ENCODE measurements at places on chromosomes 5 and 9.

DNA sequence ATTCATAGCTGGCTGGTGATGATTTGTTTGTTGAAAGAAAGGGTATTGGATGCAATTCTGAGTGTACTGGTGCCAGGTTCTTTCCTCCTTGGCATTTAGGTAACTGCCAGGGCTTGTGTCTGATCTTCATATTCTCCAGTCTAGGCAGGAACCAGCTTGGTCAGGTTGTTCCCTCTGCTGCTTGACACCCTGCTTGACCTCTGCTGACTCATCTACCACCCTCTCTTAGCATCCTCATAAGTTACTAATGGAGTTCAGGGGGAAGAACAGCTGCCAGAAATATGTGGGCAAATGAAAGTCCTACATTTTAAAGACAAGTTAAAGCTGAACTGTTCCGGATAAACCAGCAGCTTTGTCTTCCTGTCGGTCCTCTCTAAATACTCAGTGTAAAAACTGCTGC lies 116.1 kb upstream of the TNC start:
- DNase-seq = no peak

GRCh38 chr5:107670932-107671741 lies at the start of gene EFNA5:
Gene EFNA5, minus strand, starts transcription at chr5:107670937.
- DNase-seq = no peak

DNA sequence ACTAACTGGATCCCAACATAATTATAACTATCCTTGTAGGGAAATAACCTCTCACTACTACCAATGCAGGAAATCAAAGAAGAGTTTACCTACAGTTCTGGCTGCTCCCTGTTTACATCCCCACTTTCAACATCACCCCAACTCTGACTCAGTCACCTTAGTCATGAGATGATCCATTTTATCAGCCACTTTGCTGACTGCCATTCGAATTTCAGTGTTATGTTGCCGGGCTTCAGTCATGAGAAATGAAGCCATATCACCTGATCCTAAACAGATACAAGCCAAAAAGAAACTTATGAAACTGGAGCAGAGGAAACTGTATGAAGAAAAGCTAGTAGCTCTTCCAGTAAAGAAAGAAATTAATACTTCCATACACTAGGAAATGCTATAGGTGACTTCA lies 33.7 kb downstream of the SLC31A2 start:
- DNase-seq = no peak

GRCh38 chr9:115211413-115212124 lies 93.6 kb upstream of the TNC start:
- no peak for DNase-seq

DNA sequence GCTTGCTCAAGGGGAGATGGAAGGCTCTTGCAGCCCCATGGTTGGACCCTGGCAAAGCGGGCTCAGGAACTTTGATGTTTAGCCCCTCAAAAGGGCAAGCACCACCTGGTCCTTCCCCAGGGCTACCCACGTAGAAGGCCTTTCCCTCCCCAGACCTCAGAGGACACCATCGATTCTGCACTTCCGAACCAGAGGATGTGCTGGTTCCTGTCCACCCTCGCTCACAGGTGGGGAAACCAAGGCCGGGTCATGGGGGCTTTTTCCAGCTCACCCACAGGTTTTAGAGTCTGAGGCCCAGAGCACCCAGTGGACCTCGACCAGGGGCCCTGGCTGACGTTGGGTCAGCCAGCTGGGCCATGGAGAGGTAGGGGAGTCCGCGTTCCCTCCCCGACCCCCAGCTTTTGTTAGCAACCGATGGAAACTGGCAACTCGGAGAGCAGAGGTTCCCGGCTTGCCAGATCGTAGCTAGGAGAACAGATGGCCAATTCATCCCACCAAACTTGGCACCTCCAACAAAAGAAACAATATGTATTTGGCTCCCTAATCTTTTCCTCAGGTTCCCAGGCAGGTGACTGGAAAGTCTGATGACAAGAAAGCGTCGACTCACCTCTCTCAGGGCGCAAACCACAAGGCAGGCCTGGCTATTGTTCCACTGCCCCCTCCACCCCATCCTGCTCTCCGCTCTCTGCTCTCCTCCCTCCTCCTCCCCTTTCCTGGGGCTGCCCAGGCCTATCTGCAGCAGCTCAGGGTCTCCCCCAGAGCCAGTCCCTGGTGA lies 167.6 kb upstream of the SMIM23 start:
- DNase-seq = no peak

GRCh38 chr9:72893437-72893836 lies 59.4 kb downstream of the ALDH1A1 start:
- DNase-seq = no peak

DNA sequence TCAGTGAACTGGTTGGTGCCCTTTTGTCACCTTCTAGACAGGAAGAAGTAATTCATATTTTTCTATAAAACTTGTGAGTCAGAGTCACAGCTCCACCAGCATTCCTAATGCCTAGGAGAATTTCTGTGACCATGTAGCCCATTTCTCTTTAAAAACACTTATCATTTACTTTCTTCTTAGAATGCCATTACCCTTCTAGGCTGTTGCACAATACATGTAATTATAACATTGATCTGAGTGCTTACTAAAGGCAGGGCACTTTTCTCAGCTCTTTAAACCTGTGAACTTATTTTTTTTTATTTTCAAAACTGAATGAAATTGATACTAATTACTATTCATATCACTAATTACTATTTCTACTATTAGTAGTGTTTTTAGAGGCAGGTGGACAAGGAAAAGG lies 373.7 kb downstream of the TLE4 start:
- DNase-seq = no peak

DNA sequence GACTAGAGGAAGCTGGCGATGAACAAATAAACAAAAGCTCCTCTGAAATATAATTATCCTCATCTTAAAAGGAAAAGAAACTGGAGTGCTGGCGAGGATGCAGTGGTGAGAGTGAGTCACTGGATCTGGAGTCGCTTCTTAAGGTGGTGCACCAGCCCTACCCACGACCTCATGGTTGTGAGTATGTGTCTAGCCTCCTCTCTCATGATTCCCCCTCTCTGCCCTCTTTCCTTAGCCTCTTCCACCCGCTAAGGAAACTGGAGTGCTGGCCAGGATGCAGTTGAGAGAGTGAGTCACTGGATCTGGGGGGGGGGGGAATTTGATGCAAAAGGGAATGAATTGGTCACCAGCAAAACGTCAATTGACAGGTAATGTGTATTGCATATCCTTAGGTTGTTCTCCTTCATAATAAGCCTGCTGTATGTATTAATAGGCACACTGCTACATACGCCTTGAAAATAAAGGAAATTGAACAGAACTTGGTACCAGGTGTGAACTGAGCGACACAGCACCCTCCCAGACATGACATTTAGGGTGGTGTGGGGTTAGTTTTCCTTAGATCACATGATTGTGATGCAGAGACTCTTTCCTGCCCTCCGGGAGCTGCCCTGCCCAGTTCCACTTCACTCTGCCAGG lies 36.3 kb upstream of the EBF1 start:
- DNase-seq = no peak

Measured in CD4-positive, alpha-beta T cell treated with Interferon gamma for 1 hour (primary cell).